ENCODE measurements at places on chromosomes 11 and 22.

GRCh38 chr22:35552196-35552842, 11.7 kb downstream of the RASD2 start:
- peak; percentile 50 for ATAC-seq

GRCh38 chr11:76768088-76768908, 14.9 kb upstream of the TSKU start:
- ATAC-seq: peak; percentile 7

GRCh38 chr11:91261513-91261912, 963.1 kb upstream of the FAT3 start:
- no peak for ATAC-seq

- ATAC-seq: no peak
Observed at GRCh38 chr11:47488111-47488510, 39.2 kb upstream of the RAPSN start.
